ENCODE measurements at places on chromosomes 2 and 18.

- no peak for DNase-seq
These were observed 149.6 kb downstream of the TMEM18 start for GRCh38 chr2:527581-527980.

DNA sequence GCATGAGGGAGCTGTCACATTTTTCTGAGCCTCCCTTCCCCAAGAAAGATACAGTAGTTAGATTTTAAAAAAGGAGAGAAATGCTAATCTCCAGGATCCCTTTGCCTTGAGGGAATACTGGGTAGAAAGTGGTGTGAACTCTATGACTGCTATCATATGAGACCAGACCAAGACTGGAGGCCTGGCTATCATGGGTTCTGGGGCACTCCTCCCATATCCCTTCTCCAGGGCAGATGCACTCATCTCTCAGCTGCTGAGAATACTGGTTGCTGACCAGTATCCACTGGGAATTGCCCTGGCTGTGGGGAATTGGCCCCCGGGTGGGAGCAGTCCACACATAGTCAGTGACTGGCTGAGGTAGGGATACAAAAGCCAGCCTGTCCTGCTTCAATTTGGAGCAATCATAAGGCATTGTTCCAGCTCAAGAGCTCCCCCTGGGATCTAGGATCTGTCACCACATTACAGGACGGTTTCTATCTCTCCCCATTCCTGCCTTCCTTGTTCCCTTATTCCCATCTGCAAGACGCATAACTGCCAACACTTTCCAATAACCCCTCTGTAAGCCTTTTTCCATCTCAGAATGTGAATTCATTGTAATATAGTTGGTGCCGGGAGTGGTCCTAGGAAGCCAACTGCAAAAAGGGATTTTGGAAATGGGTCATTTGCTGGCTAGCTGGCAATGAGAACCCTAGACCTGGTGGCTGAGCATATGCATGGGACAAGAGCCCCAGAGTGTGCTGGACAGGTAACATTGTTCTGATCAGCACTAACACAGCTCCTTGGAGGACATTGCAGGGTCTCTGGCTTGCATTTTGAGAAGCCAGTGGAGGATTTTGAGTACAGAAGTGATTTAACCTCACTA lies 35.4 kb upstream of the REEP1 start:
- peak; percentile 50 for DNase-seq

DNA sequence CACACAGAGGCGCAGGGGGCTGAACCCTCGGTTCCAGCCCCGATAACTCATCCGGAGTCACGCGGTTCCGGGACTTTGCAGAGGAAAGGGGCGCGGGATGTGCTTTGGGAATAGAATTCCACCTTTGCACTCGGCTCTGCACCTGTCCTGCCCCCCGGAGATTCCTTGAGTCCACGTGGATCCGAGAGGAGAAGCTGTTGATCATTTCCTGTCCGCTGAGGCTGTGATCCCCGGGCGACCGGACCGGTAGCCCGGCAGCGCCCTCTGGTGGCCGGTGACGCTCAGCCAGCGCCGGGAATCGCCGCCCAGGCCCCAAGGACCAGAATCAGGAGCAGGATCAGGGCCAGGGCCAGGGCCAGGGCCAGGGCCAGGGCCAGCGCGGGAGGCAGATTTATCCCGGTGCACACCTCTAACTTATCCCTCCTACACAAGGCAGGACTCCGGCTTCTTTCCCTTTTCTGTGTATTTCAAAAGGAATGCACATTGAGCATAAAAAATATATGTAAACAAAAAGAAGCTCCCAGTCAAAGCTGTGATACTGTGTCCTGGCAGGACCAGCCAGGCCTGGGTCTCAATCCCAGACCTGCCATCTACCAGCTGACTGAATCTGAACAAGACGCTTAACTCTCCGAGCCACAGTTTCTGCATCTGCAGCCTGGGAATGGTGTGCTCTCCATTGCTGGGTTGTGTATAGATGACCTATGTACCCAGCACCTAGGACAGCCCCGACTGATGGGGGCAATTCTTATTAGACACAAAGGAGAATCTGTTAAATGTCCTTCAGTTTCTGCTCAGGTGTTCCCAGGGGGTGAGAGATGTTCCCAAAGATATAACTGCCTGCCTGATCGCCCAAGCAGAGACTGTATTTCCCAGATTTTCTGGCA lies 8.5 kb upstream of the SPATA3 start:
- peak; percentile 61 for DNase-seq

DNA sequence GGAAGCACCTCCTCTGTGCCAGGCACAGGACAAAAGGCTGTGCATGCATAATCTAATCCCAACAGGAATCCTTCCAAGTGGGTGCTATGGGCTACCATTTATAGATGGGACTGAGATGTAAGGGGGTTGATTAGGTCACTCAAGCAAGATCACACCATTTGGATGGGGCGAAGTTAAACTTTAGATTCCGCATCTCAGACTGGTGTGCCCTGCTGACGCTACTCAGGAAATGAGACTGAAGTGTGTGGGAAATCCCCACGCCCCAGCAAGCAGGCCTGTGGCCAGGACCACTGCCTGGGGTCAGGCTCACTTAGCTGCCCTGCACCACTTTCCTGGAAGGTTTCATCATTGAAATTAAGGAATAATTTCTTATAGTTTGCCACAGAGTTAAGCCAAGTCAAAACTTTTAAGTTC lies 70.5 kb upstream of the PPP1CB start:
- DNase-seq: no peak

DNA sequence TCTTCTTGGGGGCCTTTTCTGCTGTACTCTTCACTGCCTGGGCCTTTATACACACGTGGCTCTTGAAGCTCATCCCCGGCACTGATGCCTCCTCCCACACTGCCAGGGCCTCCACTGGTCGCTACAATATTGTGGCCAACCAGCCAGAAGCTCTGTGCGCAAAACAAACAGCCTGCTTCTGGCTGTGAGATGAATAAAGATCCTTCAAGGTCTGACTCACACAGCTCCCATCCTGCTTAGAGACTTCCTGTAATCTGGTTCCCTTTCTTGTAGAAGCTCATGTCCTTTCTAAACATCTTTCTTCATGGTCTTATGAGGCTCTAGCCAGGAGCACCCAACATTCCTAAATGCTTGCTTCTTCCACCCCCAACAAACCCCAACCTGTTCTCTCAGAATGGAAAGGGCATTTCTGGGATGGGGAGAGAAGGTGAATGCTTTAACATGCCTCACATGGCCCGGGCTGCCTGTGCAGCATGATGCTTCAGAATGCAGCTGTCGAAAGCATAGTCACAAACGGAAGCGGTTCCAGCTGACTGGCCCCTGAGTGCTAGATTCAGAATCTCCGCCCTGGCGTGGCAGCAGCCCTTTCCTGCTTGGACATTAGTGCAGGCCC lies 24.6 kb downstream of the NRP2 start:
- DNase-seq: peak; percentile 94

- peak; percentile 42 for DNase-seq
These were observed 61.7 kb upstream of the LCLAT1 start for GRCh38 chr2:30385327-30385726.

DNA sequence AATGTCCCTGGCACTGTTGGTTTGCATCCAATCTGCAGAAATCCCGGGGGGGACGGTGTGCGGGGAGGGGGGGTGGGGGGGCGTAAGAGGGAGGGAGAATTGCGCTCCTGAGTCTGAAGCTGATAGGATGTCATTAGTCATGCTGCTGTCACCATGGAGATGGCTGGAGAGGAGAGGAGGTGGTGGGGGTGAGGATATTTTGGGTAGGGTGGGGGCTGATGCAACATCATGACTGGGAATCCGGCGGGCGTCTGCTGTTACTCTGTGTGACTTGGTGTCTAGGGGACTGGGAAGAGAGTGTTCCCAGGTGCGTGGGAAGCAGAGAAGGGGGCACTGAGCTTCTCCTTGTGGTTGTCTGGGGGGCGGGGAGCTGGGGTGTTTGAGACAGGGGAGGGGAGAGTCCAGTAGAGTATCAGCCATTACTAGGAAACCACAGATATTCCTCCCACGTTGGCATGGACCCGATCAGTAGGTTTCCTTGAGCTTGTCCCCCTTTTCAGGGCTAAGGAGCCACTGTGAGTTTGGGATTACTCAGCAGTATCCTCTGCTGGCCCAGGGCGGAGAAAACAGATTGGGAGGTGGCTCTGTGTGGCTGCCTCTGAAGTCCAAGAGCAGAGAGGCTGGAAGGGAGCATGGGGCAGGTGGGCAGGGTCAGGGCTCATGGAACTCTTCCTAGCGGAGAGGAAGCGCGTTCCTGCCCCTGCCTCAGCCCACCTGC lies 18.9 kb downstream of the TET3 start:
- peak; percentile 94 for DNase-seq

DNA sequence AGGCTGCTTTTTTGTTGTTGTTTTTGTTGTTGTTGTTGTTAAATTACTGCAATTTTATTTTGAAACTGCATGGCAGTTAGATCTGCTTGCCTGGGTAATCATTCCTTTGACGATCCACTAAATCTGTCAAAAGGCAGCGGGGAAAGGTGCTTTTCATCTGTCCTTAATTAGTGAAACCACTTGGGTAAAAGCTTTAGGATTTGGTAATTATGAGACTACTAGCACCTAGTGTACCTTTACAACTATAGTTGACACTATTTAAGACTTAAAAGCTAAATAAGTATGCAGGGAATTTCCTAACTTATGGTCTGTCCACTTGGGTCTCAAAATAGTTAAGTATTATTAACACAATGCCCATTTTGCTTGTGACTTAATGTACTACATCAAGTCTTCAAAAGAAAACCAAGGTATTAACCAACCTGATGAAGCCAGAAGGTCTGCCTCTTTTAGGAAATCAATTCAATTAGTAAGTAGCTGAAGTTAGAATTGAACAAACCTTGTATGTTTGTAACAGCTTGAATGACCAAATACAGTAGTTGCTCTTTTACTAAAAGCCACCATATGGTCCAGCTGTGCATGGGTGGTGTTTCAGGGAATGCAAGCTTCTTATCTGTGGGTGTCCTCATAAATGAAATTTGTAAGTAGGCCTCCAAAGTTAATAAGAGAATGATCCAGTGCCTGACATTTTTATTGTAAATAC lies 44.8 kb downstream of the NAB1 start:
- DNase-seq: no peak

- DNase-seq: peak; percentile 17
These were observed 202.5 kb downstream of the CCDC102B start for GRCh38 chr18:69000366-69000765.

DNA sequence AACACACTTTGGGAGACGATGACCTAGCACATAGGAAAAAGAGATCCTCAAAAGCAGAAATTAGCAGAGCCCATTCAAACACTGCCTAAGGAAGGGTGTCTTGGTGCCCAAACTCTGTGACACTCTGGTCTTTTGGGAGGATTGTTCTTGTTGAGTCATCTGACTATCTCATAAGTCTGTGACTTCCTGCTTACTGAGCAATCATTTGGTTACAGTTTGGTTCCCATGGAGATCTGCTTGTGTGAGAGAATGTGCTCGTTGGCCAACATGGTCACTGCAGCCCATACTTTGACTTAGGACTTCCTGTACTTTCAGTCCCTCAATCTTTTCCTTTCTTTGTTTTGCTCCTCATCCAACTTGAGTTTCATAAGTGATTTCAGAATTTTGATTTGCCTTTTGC lies 602.9 kb downstream of the NYAP2 start:
- peak; percentile 92 for DNase-seq

- DNase-seq: no peak
These were observed 27.8 kb downstream of the GALNT14 start for GRCh38 chr2:31110431-31110830.

- DNase-seq: peak; percentile 61
These were observed 219.7 kb upstream of the HS6ST1 start for GRCh38 chr2:128538396-128538795.

GRCh38 chr2:232634206-232635150 lies 1.1 kb downstream of the EFHD1 start:
- peak; percentile 64 for DNase-seq

DNA sequence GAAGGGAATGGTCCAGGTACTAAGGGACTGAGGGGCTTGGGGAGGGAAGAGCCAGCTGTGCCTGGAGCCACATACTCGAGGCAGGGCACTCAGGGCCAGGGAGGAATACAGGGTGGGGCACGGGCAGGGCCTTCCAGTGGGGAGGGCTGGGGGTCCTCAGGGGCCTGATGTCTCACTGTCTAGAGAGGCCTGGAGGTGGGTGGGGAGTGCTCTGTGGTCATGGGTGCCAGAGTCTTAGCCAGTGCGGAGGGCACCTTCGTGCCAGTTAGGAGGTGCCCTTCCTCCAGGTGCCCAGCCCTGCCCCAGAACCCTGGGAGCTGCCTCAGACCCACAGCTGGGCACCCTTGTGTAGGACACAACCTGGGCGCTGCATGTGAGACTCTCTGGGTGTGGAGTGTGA lies 81.2 kb downstream of the SMAD7 start:
- DNase-seq: no peak

- no peak for DNase-seq
These were observed 21.6 kb downstream of the TRPM8 start for GRCh38 chr2:233938676-233939370.

GRCh38 chr2:133949595-133949994 lies 304.3 kb upstream of the MGAT5 start:
- DNase-seq: no peak

DNA sequence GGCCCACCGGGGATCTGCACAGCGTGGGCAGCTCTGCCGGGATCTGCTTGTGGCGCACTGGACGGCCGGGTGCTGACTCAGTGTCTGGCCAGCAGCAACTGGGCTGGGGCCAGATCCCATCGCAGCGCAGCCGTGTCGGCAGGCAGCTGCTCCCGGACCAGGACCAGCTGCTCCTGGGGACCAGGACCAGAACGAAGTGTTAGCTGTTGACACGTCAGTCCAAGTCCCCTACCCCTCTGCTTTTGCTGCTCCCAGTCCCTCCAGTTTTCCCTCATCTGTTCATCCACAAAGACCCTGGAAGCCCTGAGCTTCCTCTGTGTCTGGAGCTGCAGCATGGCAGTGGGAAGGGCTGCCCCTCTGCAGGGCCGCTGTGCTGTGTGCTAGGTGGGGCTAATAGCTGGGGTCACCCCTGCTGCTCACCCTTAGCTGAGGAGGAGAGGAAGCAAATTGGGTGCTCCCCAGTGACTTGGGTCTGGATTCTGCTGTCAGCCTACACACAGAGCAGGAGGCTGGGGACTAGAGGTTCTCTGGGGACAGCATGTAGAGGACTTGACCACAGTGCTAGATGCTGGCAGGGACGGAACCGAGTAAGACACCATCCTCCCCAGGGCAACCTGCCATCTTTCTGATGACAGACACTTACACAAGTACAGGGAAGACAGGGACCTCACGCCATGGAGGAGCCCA lies 16.9 kb upstream of the KIF1A start:
- no peak for DNase-seq

DNA sequence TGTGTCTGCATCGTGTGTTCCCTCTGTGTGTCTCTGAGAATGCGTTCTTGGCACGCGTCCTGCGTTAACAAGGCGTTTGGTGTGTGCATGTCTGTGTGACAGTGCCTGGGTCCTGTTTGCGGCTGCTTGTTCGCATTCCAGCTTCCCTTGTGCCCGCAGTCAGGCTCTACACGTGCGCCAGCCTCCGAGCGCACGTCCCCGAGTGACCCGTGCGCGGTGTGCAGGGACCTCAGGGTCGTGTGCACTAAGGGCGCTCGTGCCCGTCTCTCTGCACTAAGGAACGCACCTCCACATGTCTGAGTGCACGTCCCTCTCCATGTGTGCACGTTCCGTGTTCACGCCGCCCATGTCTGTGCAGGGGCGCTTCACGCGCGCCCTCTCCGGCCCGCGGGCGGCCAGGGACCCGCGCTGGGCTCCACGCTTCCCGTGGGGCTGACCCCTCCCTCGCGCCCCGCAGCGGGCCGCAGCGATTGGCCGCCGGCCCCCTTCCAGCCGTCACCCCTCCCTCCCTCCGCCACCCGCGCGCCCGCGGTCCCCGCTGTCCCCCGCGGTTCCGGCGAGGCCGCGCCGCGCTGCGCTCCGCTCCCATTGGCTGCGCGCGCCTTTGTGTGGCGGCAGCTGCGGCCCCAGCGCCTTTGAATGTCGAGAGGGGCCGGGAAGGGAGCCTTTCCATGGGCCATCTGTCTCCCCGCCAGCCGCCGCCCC lies 229.4 kb downstream of the HAUS1 start:
- peak; percentile 37 for DNase-seq

GRCh38 chr2:16791496-16791895 lies 125.9 kb upstream of the CYRIA start:
- no peak for DNase-seq
